Activated CD8-positive, alpha-beta memory T cell treated with anti-CD3 and anti-CD28 coated beads, Interleukin-2, amount 10 ng/mL, durations not matched to agents 7 days and 5 days (primary cell): ENCODE measurements at places on chromosomes 3 and 15. TPM values are rescaled to one million over a fixed set of nuclear protein-coding genes. Genes with fewer than 3 reads are reported as not detected.

The PLCH1 gene
- 0.26 TPM for total RNA-seq

DNA sequence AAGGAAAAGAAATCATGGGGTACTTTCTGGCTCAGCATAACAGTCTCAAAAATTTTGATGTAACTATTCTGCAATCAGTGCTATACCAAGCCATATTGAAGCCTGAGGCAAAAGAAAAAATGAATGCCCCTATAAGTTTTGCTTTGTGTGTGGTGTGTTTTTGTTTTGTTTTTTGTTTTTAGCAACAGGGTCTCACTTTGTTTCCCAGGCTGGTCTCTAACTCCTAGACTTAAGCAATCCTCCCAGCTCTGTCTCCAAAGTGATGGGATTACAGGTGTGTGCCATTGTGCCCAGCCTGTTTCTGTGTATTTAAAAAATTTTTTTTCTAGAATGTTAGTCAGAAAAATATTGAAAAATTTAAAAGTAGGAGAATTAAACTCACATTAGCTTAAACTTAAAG is 93.2 kb downstream of the ZNF280D start:
- H3K4me3 ChIP-seq, result no peak overlapping the region
- H3K36me3 ChIP-seq, result no peaks in the 10 kb centered on the region
- H3K27ac ChIP-seq, result no peak overlapping the region

GRCh38 chr3:49609815-49610214 is 55.5 kb downstream of the BSN start:
- DNase-seq, result no peak
- H3K27me3 ChIP-seq, result no peaks in the 10 kb centered on the region
- no peaks in the 10 kb centered on the region for H3K36me3 ChIP-seq

GRCh38 chr3:139201446-139202225 is 142.2 kb upstream of the MRPS22 start:
- H3K4me3 ChIP-seq, result no peak overlapping the region
- DNase-seq, result no peak
- peaks cover 8% of the 10 kb centered on the region for H3K27me3 ChIP-seq
- no peaks in the 10 kb centered on the region for H3K4me1 ChIP-seq
- no peak overlapping the region for H3K27ac ChIP-seq

GRCh38 chr15:91499774-91500383 is 353.6 kb upstream of the SLCO3A1 start:
- peaks cover 9% of the 10 kb centered on the region for H3K27me3 ChIP-seq
- peaks cover 2% of the 10 kb centered on the region for H3K36me3 ChIP-seq
- no peaks in the 10 kb centered on the region for H3K4me1 ChIP-seq
- no peak overlapping the region for H3K27ac ChIP-seq

- no peaks in the 10 kb centered on the region for H3K27me3 ChIP-seq
- H3K4me1 ChIP-seq, result no peaks in the 10 kb centered on the region
- DNase-seq, result no peak
- H3K27ac ChIP-seq, result no peak overlapping the region
- H3K4me3 ChIP-seq, result no peak overlapping the region
- no peaks in the 10 kb centered on the region for H3K36me3 ChIP-seq
These were observed 8.5 kb upstream of the LSAMP start for GRCh38 chr3:116453666-116454346.
